ENCODE measurements at places on chromosomes 13 and 19. TPM values are rescaled to one million over a fixed set of nuclear protein-coding genes. Genes with fewer than 3 reads are reported as not detected.

GRCh38 chr19:5035793-5036697 lies 67.1 kb downstream of the KDM4B start:
- no peak for DNase-seq

DNA sequence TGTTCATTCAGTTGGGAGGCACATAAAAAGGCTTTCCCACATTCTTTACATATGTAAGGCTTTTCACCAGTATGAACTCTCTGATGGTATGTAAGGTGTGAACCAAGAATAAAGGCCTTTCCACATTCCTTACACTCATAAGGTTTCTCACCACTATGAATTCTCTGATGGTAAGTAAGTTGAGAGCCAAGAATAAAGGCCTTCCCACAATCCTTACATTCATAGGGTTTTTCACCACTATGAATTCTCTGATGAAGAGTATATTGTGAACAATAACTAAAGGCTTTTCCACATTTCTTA lies 29.3 kb downstream of the ZNF571 start:
- no peak for DNase-seq

The EXOC3L2 gene
- 0.63 TPM for total RNA-seq

DNA sequence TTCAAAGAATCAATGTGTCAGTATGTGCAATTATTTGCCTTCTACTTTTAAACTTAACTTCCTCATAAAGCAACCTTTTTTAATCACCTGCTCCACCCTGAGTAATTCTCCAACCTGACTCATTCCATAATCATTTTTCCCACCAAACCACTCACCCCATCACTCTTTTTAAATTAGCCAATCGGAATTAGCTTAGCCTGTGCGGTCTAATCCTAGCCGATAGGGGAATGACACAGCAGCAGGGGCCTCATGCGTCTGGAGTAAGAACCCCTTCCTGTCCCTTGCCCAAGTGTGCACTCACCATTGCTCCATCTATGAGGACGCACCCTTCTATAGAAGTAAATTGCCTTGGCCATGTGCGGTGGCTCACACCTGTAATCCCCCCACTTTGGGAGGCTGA lies 27.4 kb upstream of the ZNF83 start:
- no peak for DNase-seq

Data from tibial nerve (tissue), 4 donors.